ENCODE measurements at places on chromosomes 11 and 22.

- DNase-seq, result no peak
These were observed 719 bp downstream of the TALDO1 start for GRCh38 chr11:748007-748359.

DNA sequence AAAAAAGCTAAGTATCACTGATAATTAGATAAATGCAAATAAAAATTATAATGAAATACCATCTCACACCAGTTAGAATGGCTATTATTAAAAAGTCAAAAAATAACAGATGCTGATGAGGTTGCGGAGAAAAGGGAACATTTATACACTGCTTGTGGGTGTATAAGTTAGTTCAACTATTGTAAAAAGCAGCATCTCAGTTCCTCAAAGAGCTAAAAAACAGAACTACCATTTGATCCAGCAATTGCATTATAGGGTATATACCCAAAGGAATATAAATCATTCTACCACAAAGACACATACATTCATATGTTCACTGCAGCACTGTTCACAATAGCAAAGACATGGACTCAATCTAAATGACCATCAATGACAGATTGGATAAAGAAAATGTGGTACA, 120.3 kb upstream of the ZBED5 start:
- DNase-seq, result no peak

- DNase-seq, result no peak
These were observed 25.2 kb downstream of the OR51E2 start for GRCh38 chr11:4672470-4672869.

DNA sequence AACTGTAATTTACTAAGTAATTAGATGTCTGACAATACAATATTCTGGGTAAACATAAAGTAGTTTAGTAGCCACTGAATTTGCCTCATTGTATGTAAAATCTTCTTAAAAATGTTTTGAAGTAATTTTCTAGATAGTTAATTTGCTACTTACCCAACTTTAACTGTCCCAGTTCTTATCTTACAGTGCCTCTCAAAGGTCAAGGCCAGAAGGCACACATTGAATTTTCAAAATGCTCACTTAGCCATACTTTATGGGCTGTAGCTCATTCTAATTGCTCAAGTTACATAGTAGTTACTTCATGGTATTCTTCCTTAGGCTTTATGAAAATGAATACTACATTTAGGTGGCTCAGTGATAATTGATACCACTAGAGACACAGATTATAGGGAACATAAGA, 666.6 kb downstream of the CNTN5 start:
- no peak for DNase-seq

- DNase-seq, result no peak
These were observed 87.8 kb downstream of the CWC15 start for GRCh38 chr11:94885581-94885980.

DNA sequence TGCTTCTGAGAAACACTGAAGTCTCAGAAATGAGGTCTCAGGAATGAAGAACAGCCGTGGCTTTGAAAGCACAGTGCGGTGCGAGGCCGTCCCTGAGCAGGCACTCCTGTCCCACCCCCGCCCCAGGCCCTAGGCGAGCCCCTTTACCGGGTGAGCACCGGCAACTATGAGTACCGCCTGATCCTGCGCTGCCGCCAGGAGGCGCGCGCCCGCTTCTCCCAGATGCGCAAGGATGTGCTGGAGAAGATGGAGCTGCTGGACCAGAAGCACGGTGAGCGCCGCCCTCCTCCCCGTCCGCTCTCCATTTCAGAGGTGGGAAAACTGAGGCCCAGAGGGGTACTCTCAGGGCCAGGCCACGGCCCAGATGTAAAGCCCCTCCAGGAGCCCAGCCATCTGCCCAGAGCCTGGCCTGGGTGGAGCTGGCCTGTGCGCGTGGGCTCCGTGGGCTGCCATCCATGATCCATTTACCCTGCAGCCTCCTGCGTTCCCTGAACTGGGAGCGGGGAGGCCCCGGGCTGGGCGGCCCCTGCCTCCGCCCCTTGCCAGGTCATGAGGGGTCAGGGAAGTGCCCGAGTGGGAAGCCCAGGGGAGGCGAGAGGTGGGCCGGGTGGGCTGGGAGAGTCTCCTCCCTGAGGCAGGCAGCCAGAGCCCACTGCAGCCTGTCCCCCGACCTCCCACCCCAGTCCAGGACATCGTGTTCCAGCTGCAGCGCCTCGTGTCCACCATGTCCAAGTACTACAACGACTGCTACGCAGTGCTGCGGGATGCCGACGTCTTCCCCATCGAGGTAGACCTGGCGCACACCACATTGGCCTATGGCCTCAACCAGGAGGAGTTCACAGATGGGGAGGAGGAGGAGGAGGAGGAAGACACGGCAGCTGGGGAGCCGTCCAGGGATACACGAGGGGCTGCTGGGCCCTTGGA, 9.5 kb downstream of the SLC16A8 start:
- no peak for DNase-seq

DNA sequence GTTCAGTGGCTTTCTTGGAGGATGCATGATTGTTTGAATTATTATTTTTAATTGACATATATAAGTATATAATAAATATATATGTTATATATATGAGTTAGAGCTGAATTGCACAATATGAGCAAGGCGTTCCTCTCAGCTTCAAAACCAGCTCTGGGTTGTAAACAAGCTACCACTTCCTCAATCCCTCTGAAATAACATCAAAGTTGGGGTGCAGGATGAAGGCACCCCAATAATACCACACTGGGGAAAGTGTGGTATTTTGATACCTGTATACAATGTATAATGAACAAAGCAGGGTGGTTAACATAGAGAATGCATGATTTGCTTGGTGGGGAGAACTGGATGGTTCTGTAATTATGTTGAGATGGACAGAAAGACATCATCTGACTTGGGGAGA, 1.7 kb upstream of the SORL1 start:
- DNase-seq, result peak; percentile 46

GRCh38 chr11:57515332-57516060, at the start of gene SLC43A1:
TSS of gene SLC43A1 (minus strand) at chr11:57515702. CDS start at chr11:57514111, 1,591 bp downstream.
- DNase-seq, result no peak

DNA sequence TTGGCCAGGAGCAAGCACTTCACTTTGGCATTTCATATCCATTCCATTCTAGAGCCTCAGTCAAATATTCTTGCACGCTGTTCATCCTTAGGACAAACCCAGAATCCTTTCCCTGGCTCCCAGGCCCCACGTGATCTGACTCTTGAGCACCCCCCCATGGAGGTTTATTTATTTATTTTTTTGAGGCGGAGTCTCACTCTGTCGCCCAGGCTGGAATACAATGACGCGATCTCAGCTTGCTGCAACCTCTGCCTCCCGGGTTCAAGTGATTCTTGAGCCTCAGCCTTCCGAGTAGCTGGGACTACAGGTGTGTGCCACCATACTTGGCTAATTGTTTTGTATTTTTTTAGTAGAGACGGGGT, 12.7 kb upstream of the TSGA10IP start:
- DNase-seq, result no peak

- DNase-seq, result no peak
These were observed 669.9 kb downstream of the BRD1 start for GRCh38 chr22:49157529-49158339.

DNA sequence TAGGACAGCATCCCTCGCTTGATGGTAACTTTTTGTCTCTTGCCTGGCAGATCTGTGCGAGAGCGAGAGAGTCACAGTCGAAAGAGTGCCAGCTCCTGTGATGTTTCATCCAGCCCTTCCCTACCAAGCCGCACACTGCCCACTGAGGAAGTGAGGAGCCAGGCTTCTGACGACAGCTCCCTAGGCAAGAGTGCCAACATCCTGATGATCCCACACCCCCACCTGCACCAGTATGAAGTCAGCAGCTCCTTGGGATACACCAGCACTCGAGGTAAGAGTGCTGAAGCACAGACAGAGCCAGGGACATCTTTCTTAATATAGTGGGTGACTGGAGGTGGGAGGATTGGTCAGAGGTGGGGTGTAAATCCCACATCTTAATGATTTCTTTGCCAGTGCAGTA, 61.1 kb downstream of the DEPDC5 start:
- no peak for DNase-seq

- DNase-seq, result no peak
These were observed 262.8 kb upstream of the PLET1 start for GRCh38 chr11:112523477-112523876.

DNA sequence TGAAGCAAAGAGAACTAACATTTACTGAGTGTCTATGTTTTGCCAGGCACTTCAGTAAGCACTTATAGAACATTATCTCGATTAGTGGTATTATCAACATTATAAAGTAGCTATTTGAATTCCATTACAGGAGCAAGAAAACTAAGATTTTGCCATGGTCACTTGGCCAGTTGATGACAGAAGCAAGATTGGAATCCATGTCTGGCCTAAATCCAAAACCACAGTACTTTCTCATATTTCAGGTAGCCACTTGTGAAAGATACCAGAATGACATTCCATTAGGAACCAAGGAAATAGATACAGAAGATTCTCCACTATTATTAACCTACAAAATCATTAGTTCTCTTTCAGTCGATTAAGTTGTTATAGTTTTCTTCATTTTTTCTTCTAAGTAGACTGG, 691.0 kb upstream of the API5 start:
- no peak for DNase-seq

DNA sequence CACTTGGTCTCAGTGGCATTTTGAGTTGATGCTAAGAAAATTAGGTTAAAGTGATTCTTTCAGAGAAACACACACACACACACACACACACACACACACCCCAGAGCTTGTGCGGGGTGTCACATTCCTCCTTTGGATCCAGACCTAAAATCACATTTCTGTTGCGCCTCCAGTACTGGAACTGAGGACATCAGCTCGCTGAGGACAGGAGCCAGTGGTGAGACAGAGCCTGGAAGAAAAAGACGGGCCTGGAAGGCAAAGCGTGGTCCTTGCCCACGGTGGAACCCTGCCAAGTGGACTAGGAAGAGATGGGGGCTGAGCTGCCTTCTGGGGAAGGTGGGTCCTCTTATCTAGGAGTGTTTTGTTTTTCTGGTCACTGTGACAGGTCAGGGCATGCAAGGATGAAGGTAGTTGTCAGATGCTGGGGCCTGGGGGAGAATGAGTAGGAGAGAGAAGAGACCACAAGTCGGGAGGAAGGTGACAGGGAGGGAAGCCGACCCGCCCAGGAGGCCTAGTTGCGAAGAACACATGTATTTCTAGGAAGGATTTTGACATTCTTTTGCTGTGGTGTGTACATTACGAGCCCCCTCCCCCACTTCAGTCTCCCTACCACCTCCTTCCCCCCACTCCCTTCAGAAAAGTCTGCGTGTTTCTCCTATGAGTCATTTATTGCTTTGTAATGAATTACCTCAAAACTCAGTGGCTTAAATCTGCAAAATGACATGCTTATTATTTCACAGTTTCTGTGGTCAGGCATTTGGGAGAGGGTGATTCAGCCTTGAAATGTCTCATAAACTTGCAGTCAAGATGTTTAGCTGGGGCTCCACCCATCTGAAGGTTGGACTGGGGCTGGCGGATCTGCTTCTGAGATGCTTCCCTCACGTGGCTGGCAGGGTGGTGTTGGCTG, 4.8 kb upstream of the ELFN2 start:
- DNase-seq, result no peak

GRCh38 chr11:83723999-83724398, 437.8 kb upstream of the CCDC90B start:
- no peak for DNase-seq

GRCh38 chr22:44752285-44753188, at the start of gene ARHGAP8:
TSS of gene ARHGAP8 (plus strand) at chr22:44752575. CDS start at chr22:44786528, 33,953 bp downstream.
- no peak for DNase-seq

- no peak for DNase-seq
These were observed 26.6 kb downstream of the FADD start for GRCh38 chr11:70229737-70230136.

DNA sequence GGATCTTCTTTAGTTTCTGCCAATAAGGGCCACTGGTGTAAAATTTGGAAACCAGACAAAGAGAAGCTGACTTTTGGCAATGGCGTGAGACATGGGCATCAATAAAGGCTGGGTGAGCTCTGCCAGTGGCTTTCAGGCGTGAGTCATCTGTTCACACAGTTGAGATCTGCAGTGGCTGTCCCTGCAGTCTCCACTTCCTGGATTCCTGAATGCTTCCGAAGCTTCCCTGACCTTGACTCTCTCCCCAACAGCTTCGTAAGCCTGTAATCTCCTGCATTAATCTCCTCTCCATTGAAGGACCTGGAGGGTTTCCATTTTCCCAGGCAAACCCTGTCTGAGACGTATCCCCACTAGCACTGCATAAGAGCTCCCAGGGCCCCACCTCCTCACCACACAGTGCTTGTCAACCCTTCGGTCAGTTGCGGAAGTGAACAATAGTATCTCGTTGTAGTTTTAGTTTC, 574.7 kb downstream of the TBC1D22A start:
- DNase-seq, result no peak

DNA sequence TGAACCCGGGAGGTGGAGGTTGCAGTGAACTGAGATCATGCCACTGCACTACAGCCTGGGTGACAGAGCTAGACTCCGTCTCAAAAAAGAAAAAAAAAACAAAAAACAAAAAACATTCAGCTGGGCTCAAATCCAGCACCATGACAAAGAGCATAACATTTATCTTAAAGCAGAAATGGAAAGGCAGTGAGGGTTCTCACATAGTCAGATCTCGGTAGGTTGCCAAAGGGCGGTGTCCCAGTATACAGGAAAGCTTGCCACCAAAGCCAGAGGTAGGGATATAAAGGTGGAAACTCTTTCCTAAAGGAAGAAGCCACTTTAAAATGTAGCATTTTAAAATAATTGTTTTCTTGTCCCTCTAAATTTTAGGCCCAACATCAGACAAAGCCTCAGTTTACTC, 22.4 kb upstream of the CAPRIN1 start:
- DNase-seq, result no peak

- DNase-seq, result no peak
These were observed 377.3 kb downstream of the FAM181B start for GRCh38 chr11:82356316-82356715.

All from central memory CD4-positive, alpha-beta T cell (primary cell).